ENCODE measurements at places on chromosomes 1 and 21.

DNA sequence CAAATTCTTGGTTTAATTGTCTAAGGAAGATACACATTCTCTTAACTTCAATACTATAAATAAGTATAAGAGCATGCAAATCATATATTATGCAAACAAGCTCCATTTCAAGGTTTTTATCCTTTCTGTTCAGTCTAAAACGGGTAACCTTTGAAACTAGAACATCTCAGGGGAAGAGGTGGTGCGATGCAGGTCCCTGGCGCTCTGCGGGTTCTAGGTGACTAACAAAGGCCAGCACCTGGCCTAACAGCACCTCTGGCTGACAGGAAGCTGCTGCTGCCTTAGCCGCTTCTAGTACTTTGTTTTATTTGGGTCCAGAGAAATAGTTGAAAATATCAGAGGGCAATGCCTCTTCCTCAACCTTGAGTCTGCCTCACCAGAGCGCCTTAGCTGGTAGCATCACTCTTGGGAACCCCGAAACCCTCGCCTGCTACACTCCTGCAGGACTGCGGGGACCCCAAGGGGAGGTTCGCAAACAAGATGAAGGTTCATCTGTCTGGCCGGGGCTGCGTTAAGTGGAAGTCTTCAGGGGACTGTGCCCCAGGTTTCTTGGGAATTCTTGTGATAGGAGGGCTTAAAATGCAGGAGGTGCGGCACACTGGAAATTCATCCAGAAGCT is 45.5 kb downstream of the PRDM15 start:
- no peak for DNase-seq

DNA sequence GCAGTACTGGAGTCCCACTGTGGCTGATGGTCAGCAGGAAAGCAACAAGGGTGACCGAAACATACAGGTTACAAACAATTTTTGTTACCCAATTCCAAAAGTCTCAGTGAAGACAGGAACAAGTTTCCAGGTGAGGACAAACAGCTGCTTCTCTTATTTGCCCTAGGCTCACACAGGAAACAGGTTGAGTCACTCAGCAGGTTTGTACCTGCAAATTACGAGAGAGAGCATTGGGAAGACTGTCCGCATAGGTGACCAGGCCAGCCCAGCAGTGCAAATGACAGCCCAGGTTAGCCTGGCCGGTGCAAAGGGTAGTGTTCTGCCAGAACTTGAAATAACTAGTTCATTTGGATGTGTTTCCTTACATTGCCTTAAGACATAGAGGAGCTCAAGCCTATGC is 40.0 kb upstream of the DSCAM start:
- DNase-seq = no peak

- no peak for DNase-seq
Observed at GRCh38 chr1:157641177-157641576, 43.3 kb upstream of the FCRL4 start.

DNA sequence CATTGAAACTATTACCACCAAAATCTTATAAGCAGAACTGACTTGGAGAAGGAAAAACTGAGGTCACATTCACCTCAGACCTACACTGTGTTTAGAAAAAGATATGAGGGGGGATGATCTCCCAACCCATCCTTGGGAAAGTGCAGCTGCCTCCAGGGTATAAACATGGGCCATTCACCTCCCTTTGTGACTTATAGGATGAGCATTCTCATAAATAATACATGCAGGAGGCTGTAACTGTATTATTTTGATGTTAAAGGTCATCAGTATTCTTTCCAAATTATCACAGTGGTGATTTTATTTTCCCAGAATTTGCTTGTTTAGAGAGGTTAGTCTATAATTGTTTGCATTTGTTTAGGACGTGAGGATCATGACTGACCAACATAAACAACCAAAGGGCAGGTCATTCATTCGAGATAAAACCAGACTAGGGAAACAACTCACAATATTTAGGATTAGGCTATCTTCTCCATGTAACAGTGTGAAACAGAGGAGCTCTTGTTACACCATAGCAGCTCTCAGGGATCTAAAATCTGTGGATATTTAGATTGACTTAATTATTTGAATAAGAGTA is 109.2 kb upstream of the NR5A2 start:
- no peak for DNase-seq

- no peak for DNase-seq
Observed at GRCh38 chr1:221053889-221054288, 174.6 kb downstream of the HLX start.

DNA sequence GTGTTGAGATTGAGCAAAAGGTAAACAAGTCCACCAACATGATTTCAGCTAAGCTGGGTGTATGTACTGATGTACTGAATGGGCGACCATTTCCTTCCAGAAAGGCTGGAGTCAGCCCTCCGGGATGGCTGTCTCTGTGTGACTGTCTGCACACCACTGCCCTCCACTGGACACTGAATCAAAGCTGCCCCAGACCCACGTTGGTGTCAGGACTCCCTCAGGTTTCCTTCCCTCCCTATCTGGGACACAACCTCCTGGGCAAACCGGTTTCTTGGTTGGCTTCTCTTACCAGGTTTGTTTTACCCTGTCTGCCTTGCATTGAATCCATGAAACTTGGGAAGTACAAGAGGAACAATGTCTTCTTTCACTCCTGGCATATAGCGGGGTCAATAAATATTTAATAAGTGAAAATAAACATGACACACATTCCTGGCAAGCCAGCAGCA is 5.3 kb upstream of the SRP9 start:
- peak; percentile 90 for DNase-seq

DNA sequence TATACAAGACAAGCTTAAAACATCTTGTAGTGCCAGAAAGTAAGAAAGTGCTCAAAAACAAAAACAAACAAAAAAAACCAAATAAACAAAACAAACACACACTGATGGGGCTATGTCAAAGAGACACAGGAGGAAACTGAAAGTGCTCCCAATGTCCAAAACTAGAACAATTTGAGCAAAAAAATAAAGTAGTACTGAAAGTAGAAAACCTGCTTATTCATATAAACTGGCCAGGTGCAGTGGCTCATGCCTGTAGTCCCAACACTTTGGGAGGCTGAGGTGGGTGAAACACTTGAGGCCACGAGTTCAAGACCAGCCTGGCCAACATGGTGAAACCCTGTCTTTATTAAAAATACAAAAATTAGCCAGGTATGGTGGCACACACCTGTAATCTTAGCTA is 129.9 kb downstream of the GLUL start:
- no peak for DNase-seq

DNA sequence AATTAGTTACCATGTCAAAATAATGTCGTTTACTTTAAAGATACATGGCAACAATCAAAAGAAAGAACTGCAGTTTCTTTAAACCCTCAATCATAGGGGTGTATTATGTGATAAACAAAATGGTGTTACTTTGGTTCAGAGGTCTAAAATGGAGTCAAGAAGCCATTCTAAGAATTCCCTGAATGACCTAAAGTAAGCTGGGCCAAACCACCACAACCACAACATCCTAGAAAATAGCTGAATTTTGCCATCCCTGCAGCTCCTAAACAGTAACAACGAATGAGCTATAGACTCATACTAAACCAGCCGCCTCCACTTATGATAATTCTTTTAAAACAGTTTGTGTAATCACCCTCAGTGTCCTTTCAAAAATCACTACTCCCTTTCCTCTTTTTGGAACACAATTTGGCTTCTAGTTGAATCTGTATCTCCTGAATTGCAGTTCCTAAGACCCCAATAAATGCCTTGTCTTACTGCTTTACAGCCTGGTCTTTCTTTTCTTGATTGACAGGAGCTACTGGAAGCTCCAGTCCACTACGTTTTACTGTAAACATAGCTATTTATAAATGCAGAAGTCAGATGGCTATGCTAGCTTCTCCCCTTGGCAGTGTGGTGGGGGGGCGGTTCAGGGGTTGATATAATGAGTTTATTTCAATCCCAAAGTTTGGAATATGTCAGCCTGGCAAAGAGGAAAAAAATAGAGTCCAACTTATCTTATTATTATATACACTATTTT is 84.3 kb downstream of the PLPPR4 start:
- no peak for DNase-seq

DNA sequence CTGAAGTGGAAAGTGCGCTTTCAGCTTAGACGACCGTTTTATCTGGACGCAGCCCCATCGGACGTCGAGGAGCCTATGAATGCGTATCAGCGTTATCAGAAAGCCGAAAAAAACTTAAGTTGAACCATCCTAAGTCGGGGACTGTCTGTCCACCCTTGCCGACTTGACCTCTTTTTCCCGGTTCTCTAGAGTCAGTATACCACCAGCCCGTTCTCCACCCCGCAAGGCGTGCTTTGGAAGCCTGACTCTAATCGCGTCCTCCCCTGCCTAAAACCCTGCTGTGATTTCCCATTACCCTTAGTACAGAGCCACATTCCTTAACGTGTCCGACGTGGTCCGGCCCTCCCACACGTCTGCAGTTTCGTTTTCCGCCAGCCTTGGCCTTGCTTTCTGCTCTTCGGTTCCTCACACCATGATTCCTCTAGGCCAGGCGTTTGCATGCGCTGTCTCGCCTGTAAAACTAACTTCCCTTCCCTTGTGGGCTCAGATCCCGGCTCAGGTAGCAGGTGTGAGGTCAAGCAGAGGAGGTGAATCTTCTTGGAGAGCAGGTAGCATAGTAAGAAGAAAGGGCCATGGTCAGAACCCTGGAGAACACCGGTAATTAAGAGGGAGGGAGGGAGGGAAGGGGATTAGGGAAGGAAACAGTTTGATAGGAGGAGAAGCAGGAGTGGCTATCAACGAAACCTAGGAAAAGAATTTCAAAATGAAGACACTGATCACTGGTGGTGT is 865 bp downstream of the ADPRS start:
- DNase-seq = peak; percentile 56

- DNase-seq = no peak
Observed at GRCh38 chr1:97744977-97745376, 175.9 kb downstream of the DPYD start.

GRCh38 chr1:107019166-107019565 is 37.3 kb upstream of the PRMT6 start:
- no peak for DNase-seq

- peak; percentile 72 for DNase-seq
Observed at GRCh38 chr1:21217812-21218596, 41.3 kb upstream of the EIF4G3 start.

GRCh38 chr1:167371030-167371429 is 147.3 kb downstream of the CD247 start:
- no peak for DNase-seq

- no peak for DNase-seq
Observed at GRCh38 chr1:35253941-35254340, 14.6 kb upstream of the ZMYM4 start.

- no peak for DNase-seq
Observed at GRCh38 chr1:63599799-63600198, 6.6 kb downstream of the PGM1 start.

- no peak for DNase-seq
Observed at GRCh38 chr1:53656747-53657530, 82.0 kb downstream of the GLIS1 start.

DNA sequence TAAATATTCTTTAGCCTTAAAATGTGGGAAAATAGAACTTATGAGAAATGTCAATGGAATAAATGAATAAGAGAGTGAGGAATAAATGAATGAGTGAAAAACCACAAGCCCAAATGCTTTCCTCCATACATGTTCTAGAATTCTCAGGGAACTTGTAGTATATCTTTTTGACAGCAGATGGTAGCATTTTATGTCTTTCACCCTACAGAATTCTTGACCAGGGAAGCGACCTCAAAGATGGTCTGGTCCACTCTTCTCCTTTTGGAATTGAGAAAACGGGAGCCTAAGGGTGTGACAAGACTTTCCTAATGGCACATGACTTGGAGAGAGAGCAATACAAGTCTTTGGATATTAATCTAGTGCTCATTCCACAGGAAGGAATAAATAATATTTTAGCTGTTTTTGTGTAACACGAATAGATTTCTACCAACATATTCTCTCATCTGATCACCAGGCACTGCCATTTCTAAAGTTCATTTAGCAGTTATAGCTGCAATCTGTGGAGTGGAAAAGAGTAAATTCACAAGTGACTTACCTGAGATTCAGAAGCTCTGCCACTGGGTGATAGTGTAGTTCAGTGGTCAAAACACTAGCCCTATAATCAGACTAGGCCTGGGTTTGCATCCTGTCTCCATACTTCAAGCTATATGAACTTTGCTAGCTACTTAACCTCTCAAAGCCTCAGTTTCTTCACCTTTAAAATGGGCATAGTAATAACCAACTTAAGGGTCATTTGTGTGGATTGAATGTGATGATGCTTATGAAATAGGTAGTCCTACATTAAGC is 15.0 kb upstream of the F5 start:
- no peak for DNase-seq

DNA sequence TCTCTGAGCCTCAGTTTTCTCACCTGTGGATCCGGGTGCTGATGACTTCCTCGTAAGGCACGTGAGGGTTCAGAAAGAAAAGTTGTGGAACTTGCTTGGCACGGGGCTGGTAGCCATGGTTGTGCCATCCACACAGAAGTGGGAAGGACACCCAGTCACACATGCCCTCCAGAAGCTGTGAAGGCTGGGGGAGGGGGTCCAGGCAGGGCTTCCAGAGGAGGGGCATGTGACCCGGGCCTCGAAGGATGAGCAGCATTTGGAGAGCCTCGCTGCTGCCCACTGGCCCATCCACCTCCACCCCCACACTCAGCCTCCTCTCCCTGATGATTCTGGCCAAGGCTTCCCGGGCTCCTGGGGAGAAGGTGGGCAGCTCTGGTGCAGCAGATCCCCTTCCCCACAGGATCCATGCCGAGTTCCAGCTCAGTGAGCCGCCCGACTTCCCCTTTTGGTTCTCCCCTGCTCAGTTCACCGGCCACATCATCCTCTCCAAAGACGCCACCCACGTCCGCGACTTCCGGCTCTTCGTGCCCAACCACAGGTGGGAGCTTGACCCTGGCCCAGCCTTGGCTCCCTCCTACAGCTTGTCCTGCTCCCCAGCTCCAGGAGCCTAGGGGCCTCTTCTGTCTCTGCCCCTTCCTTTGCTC is 9.4 kb downstream of the SELENON start:
- DNase-seq = no peak

DNA sequence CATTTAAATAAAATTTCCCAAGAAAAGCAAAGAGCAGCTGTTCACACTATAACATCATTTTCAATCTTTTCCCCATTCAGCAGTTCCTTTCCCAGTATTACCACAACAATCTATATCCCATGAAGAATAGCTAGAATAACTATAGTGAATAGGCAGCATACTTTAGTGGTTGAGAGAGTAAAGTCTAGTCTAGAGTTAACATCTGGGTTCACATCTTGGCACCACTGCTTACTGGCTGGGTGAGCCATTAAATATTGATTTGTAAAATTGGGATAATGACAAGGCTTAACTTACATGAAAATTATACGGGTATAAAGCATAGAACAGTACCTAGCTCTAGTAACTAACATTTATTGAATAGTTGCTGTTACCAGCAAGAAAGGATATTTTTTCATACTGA is 14.4 kb downstream of the S100PBP start:
- DNase-seq = no peak

DNA sequence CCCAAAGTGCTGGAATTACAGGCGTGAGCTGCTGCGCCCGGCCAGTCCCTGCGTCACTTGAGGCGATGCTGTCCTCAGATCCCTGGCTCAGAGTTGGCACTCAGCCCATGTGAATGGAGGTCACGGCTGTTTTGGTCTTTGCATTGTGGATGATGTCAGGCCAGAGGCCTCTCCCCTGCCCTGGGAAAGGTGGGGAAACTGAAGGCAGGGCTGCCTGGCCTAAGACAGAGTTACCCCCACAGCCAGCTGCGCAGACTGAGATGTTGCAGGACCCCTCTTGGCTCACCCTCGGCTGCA is 821 bp downstream of the MASP2 start:
- DNase-seq = peak; percentile 50

- DNase-seq = no peak
Observed at GRCh38 chr1:71303617-71304041, 222.8 kb upstream of the ZRANB2 start.

GRCh38 chr1:207404849-207405525 is 49.1 kb upstream of the CR2 start:
- DNase-seq = no peak

- no peak for DNase-seq
Observed at GRCh38 chr1:29696656-29697390, 460.5 kb downstream of the PTPRU start.
